ENCODE measurements at places on chromosomes 6 and 20. TPM values are rescaled to one million over a fixed set of nuclear protein-coding genes. Genes with fewer than 3 reads are reported as not detected.

The SRMS gene
- total RNA-seq: not detected

DNA sequence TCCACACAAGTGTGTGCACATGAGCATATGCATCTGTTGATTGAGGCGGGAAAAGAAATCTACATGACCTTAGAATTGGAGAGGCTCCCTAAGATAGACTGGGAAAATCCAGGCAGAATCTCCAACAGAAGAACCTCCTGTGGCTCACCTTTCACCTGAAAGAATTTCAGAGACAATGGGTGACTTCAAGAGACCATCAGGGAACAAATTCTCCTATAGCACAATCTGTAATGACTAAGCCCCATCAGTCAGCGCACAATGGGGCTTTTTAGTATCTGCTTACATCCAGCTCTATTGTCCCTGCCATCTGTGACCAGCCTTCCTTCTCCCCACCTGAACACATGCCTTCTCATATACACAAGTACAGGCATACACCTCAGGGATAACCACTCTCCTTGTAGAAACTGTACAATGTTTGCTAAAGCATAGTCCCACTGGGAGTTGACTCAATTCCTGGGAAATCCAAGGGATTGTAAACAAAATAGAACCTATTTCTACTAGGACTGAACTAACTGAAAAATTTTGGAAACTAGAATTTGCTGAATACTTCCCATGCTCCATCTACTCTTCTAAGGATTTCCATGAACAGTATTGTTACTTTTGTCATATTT, 150.8 kb upstream of the STXBP5 start:
- H3K27me3 ChIP-seq: no peaks in the 10 kb centered on the region
- H3K4me3 ChIP-seq: no peak overlapping the region

The RFX6 gene
- not detected for total RNA-seq

The TMC2 gene
- total RNA-seq: not detected

The SAMD3 gene
- total RNA-seq: 0.45 TPM

The C6orf118 gene
- total RNA-seq: not detected

DNA sequence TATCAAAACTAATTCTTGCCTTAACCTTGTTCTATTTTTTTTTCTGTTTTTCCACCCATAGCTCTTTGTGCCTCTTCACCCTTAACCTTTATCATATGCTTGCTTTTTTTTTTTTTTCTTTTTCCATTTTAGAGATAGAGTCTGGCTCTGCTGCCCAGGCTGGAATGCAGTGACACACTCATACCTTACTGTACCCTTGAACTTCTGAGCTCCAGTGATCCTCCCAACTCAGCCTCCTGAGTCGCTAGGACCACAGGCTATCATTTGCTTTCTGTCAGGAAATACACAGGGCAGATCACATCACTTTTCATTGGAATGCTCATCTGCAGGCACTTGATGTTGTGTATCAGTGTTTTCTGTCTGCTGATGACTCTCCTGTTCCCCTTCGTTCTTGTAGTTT, 33.5 kb downstream of the TMEM170B start:
- H3K4me1 ChIP-seq: no peaks in the 10 kb centered on the region
- DNase-seq: no peak
- no peaks in the 10 kb centered on the region for H3K27me3 ChIP-seq
- no peak overlapping the region for H3K27ac ChIP-seq

- H3K36me3 ChIP-seq: no peaks in the 10 kb centered on the region
- DNase-seq: no peak
- peak overlapping the region; percentile 100 for H3K4me3 ChIP-seq
- H3K4me1 ChIP-seq: peaks cover 29% of the 10 kb centered on the region
Observed at GRCh38 chr6:109383438-109383940, 1.2 kb upstream of the CD164 start.

The GRIK2 gene
- 2.5 TPM for total RNA-seq

DNA sequence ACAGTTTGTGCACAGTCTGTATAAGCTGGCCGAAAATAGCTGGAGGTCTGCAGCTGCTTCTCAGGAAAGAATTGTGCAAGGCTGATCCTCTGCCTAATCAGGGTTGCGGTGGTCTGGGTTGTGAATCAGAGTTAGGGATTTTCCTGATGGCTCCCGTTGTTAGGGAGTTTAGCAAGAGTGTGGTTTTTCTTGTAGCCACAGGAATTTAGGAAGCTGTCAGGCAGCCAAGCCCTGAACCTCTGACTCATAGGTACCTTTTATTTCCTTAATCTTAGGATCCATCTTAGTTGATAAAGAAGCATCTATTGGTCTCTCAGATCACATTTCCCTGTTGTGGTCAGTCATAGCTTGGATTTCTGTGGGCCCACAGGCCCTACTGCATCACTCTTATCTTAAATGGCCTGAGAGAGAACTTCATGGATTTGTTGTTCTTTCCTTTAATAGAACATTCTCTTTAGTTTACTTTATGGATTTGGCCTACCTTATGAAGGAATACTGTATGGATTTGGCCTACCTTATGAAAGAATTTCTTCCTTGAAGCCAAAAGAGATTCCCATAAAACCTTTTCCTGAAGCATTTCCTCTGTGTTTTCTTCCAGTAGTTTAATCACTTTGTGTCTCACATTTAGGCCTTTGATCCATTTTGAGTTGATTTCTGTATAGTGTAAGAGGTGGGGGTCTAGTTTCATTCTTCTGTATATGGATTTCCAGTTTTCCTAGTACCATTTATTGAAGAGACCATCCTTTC, 10.3 kb downstream of the KIF25 start:
- H3K36me3 ChIP-seq: no peaks in the 10 kb centered on the region
- H3K4me1 ChIP-seq: peaks cover 10% of the 10 kb centered on the region
- peak; percentile 100 for DNase-seq
- peaks cover 7% of the 10 kb centered on the region for H3K27me3 ChIP-seq
- H3K4me3 ChIP-seq: no peak overlapping the region

- no peak overlapping the region for H3K27ac ChIP-seq
- H3K27me3 ChIP-seq: no peaks in the 10 kb centered on the region
- H3K4me3 ChIP-seq: no peak overlapping the region
- peaks cover 1% of the 10 kb centered on the region for H3K4me1 ChIP-seq
Observed at GRCh38 chr6:37083243-37084138, 78.0 kb downstream of the FGD2 start.

- H3K27me3 ChIP-seq: no peaks in the 10 kb centered on the region
- DNase-seq: no peak
- no peaks in the 10 kb centered on the region for H3K36me3 ChIP-seq
- no peaks in the 10 kb centered on the region for H3K4me1 ChIP-seq
Observed at GRCh38 chr20:41978246-41978790, 360.1 kb upstream of the CHD6 start.

The PPP1R16B gene
- 0.41 TPM for total RNA-seq

GRCh38 chr20:60000271-60001042, 42.2 kb downstream of the CDH26 start:
- no peak overlapping the region for H3K4me3 ChIP-seq
- no peaks in the 10 kb centered on the region for H3K27me3 ChIP-seq
- H3K36me3 ChIP-seq: no peaks in the 10 kb centered on the region
- H3K4me1 ChIP-seq: no peaks in the 10 kb centered on the region
- no peak overlapping the region for H3K27ac ChIP-seq

The NR2E1 gene
- total RNA-seq: not detected

GRCh38 chr6:38155144-38155543, 335.6 kb downstream of the ZFAND3 start:
- DNase-seq: no peak
- H3K4me3 ChIP-seq: no peak overlapping the region
- no peaks in the 10 kb centered on the region for H3K36me3 ChIP-seq
- H3K4me1 ChIP-seq: peaks cover 4% of the 10 kb centered on the region
- peak overlapping the region; percentile 40 for H3K27ac ChIP-seq
- no peaks in the 10 kb centered on the region for H3K27me3 ChIP-seq

- H3K27ac ChIP-seq: no peak overlapping the region
- H3K36me3 ChIP-seq: no peaks in the 10 kb centered on the region
- no peaks in the 10 kb centered on the region for H3K27me3 ChIP-seq
Observed at GRCh38 chr6:143053856-143054255, 6.8 kb upstream of the AIG1 start.

DNA sequence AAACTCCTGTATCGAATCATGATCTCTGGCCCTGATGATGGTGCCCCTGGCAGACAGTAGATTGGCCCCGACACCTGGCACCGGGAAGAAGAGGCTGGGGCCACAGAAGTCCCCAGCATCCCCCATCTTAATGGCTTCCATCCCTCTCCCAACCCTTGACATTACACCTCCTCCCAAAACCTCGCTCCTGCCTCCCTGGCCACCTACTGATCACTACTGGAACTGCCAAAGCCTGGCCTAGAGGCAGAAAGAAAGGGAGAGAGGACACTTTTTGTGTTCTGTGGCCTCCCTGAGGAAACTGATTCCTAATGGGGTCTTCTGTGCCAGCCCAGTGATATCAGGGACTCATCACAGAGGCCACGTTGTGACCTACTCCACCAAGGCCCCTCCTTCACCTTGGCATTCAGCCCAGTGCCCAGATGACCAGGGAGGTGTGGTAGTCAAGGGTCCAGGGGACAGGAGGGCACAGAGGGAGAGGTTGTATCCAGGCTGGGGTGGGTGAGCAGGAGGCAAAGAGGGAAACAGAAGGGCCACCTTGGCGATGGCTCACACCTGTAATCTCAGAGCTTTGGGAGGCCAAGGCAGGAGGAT, 6.1 kb downstream of the C20orf173 start:
- H3K27ac ChIP-seq: no peak overlapping the region
- no peaks in the 10 kb centered on the region for H3K36me3 ChIP-seq
- H3K27me3 ChIP-seq: no peaks in the 10 kb centered on the region
- H3K4me1 ChIP-seq: no peaks in the 10 kb centered on the region
- H3K4me3 ChIP-seq: no peak overlapping the region

Measured in astrocyte (in vitro differentiated cells and primary cell).